ENCODE measurements at places on chromosomes 2 and 18. TPM values are rescaled to one million over a fixed set of nuclear protein-coding genes. Genes with fewer than 3 reads are reported as not detected.

The ME2 gene
- 54.6 TPM for total RNA-seq

The KCNF1 gene
- not detected for total RNA-seq

DNA sequence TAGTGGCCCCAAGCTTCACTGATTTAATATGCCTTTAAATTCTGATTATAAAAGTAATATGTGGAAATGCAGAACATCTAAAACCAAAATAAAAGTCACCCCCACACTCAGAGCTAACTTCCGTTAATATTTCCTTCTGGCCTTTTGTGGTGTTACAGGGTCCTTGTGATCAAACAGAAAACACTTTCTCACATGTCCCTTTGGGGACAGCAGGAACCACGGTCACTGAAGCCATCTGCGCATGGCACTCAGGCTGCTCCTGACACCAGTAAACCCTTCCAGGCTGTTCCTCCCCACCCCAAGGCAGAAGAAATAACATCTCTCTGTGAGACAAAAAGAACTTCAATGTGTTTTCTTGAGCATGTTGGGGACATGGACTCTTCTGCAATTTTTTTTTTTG, 25.1 kb upstream of the GPR17 start:
- no peak for DNase-seq
- H3K27ac ChIP-seq: no peak overlapping the region
- no peaks in the 10 kb centered on the region for H3K27me3 ChIP-seq
- H3K36me3 ChIP-seq: no peaks in the 10 kb centered on the region
- H3K4me3 ChIP-seq: no peak overlapping the region

GRCh38 chr2:241947876-241948275, 78.3 kb downstream of the RTP5 start:
- peaks cover 4% of the 10 kb centered on the region for H3K27me3 ChIP-seq
- H3K36me3 ChIP-seq: no peaks in the 10 kb centered on the region
- no peak overlapping the region for H3K4me3 ChIP-seq
- no peak overlapping the region for H3K27ac ChIP-seq

DNA sequence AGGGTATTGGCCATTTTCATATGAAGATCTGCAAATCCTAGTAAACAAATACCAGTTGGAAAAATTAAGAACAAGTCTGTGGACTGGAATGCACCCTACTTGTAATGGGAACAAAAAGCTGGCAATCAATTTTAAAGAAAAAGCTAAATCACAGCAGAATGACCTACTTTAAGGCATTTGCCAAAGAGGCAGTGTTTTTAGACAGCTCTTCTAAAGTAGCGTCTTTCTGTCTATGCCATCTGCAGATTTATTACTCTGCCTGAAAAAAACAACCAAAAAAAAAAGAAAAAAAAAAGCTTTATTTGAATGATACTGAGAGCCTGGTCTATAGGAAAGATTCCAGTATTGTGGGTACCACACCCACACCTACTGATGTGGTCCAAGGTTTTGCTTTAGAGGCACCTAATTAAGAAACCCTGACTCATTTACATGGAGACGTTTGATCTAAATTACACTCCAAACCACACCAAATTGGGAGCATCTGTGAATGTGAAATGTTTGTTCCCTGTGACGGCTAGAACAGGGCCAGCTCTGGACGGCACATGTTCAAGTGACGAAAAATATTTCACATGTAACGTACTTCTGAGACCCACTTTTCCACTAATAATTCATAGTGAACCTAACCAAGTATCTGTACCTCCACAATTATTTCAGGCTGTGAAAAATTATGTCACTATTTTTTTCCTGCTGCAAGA, 597.1 kb downstream of the ARHGAP15 start:
- H3K27me3 ChIP-seq: no peaks in the 10 kb centered on the region
- no peak overlapping the region for H3K27ac ChIP-seq
- no peak overlapping the region for H3K4me3 ChIP-seq
- H3K4me1 ChIP-seq: no peaks in the 10 kb centered on the region

The PPP1R1C gene
- 0.99 TPM for total RNA-seq

The RABL2A gene
- 5.3 TPM for total RNA-seq

DNA sequence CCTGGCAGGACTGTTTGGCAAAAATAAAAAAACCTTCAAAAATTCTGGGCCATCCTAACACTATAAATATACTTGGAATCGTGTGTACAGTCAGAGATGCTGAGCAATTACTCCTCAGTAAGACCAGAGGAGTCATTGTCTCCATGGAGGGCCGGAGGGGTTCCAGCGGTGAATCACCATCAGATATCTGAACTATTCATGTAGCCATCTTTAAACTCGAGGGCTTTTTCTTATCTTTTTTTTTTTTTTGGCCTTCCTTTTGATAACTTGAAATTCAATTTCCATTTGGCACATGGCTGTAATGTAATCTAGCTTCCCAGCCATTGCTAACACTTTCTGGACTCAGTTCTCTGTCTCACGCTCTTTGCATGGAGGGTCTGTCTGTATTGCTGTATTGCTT, 7.4 kb upstream of the FHL2 start:
- no peak overlapping the region for H3K4me3 ChIP-seq
- no peaks in the 10 kb centered on the region for H3K36me3 ChIP-seq
- no peaks in the 10 kb centered on the region for H3K27me3 ChIP-seq
- DNase-seq: no peak
- H3K4me1 ChIP-seq: peaks cover 48% of the 10 kb centered on the region
- H3K27ac ChIP-seq: no peak overlapping the region

- no peaks in the 10 kb centered on the region for H3K36me3 ChIP-seq
- H3K27me3 ChIP-seq: no peaks in the 10 kb centered on the region
- no peak for DNase-seq
- H3K4me3 ChIP-seq: no peak overlapping the region
- H3K4me1 ChIP-seq: no peaks in the 10 kb centered on the region
- no peak overlapping the region for H3K27ac ChIP-seq
Measured at GRCh38 chr2:144343145-144343544, 176.8 kb downstream of the ZEB2 start.

The STK39 gene
- 2.7 TPM for total RNA-seq

- peak overlapping the region; percentile 75 for H3K4me3 ChIP-seq
- H3K36me3 ChIP-seq: no peaks in the 10 kb centered on the region
- H3K4me1 ChIP-seq: peaks cover 89% of the 10 kb centered on the region
- peak overlapping the region; percentile 90 for H3K27ac ChIP-seq
- DNase-seq: peak; percentile 86
- H3K27me3 ChIP-seq: no peaks in the 10 kb centered on the region
Measured at GRCh38 chr2:71466301-71467179, 13.2 kb downstream of the DYSF start.

DNA sequence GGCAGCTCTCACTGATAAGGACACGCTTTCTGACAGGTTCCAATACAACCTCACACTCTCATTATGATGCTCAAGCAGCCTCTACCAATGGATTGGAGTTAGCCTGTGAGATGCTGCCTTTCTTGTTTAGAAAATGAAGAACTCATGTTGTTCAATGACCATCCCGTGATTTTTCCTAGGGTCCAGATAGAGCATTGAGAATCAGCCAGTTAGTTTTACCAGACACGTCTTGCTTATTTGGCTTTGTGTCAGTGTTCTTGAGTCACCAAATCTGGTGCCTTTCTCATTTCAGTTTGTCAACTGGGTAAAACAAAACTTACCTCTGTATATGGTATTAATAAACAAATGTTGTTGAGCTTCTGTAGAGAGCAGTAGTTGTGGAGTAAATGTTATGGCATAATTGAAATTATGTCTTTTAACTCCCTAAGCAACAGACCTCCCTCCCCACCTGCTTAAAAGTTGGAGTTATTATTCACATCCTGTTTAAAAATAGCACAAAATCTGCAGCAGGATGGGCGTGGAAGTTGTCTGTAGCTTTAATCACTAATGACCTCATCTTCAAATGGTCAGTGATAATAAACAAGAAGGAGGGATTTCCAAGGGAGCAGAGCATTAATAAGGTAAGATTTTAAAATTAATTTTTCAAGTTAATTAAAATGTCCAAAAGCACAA, 167.3 kb downstream of the HRH4 start:
- no peaks in the 10 kb centered on the region for H3K36me3 ChIP-seq
- no peaks in the 10 kb centered on the region for H3K4me1 ChIP-seq
- H3K27me3 ChIP-seq: no peaks in the 10 kb centered on the region
- no peak for DNase-seq
- no peak overlapping the region for H3K27ac ChIP-seq

GRCh38 chr2:104312684-104313083, 541.2 kb upstream of the POU3F3 start:
- H3K4me3 ChIP-seq: no peak overlapping the region
- H3K4me1 ChIP-seq: no peaks in the 10 kb centered on the region
- DNase-seq: no peak
- H3K36me3 ChIP-seq: no peaks in the 10 kb centered on the region
- no peaks in the 10 kb centered on the region for H3K27me3 ChIP-seq
- no peak overlapping the region for H3K27ac ChIP-seq

- peak; percentile 36 for DNase-seq
- H3K27me3 ChIP-seq: no peaks in the 10 kb centered on the region
- no peak overlapping the region for H3K27ac ChIP-seq
Measured at GRCh38 chr2:68284896-68285295, 32.6 kb upstream of the PPP3R1 start.

- no peak overlapping the region for H3K4me3 ChIP-seq
- no peak for DNase-seq
- no peaks in the 10 kb centered on the region for H3K36me3 ChIP-seq
- H3K4me1 ChIP-seq: no peaks in the 10 kb centered on the region
Measured at GRCh38 chr18:8208716-8209115, 400.5 kb upstream of the RAB12 start.

- peaks cover 100% of the 10 kb centered on the region for H3K36me3 ChIP-seq
- no peaks in the 10 kb centered on the region for H3K4me1 ChIP-seq
Measured at GRCh38 chr2:86143307-86143706, 37.3 kb downstream of the PTCD3 start.

The CTAGE1 gene
- total RNA-seq: not detected

The TMEM214 gene
- 33.8 TPM for total RNA-seq

GRCh38 chr18:54003195-54003594, 221.3 kb downstream of the MBD2 start:
- no peaks in the 10 kb centered on the region for H3K27me3 ChIP-seq
- no peaks in the 10 kb centered on the region for H3K4me1 ChIP-seq
- no peak overlapping the region for H3K4me3 ChIP-seq

- no peak overlapping the region for H3K27ac ChIP-seq
- no peak for DNase-seq
- H3K36me3 ChIP-seq: no peaks in the 10 kb centered on the region
Measured at GRCh38 chr2:170639635-170640034, 75.5 kb upstream of the SP5 start.

- H3K4me3 ChIP-seq: no peak overlapping the region
- no peak for DNase-seq
- H3K27me3 ChIP-seq: no peaks in the 10 kb centered on the region
- H3K36me3 ChIP-seq: no peaks in the 10 kb centered on the region
Measured at GRCh38 chr2:44001716-44002115, 5.9 kb upstream of the LRPPRC start.

The OSBPL6 gene
- 147 TPM for total RNA-seq

The GPR39 gene
- total RNA-seq: not detected

The TDRD15 gene
- not detected for total RNA-seq

DNA sequence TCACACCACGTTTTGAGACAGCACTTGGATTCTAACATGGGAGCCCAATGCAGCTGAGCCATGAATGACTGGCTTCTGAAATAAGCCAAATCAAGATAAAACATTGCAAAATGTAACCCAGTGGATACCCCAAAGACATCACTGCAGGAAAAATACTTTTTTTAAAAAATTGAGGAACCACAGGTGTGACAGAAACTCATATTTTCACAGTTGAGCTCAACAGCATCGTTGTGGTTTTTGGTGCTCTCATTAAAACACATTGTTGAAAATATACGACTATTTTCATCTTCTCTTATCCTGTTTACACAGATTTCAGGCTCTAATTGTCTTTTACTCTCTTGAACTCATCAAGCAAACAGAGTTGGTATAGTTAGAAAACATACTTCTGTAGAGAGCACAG, 429.3 kb upstream of the VRK2 start:
- no peaks in the 10 kb centered on the region for H3K4me1 ChIP-seq
- H3K27me3 ChIP-seq: no peaks in the 10 kb centered on the region
- H3K4me3 ChIP-seq: no peak overlapping the region
- H3K27ac ChIP-seq: no peak overlapping the region
- H3K36me3 ChIP-seq: no peaks in the 10 kb centered on the region
- DNase-seq: no peak

DNA sequence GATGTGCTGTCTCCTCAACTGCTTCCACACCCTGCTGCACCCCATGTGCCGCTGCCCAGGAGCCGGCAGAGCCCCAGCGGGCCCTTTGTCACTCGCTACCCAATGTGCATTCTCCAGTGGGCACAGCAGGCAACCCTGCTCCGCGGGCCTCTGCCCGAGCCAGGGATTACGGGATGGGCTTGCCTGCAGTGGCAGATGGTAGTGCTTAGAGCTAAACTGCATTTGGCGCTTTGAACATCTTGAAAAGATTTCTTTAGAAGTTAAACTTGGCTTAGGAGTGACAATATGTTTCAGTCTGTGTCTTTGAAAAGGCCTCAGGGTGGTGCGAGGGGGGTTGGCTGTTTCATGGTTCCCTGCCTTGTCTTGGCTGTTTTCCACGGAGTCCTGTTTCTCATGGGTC, 84.0 kb upstream of the BOD1L2 start:
- no peak overlapping the region for H3K4me3 ChIP-seq
- DNase-seq: no peak
- no peak overlapping the region for H3K27ac ChIP-seq
- H3K36me3 ChIP-seq: no peaks in the 10 kb centered on the region
- no peaks in the 10 kb centered on the region for H3K4me1 ChIP-seq

- H3K27ac ChIP-seq: no peak overlapping the region
- no peaks in the 10 kb centered on the region for H3K27me3 ChIP-seq
- no peak overlapping the region for H3K4me3 ChIP-seq
- H3K36me3 ChIP-seq: no peaks in the 10 kb centered on the region
- no peaks in the 10 kb centered on the region for H3K4me1 ChIP-seq
Measured at GRCh38 chr2:72051971-72052505, 95.6 kb downstream of the CYP26B1 start.

GRCh38 chr2:144233733-144234541, 286.0 kb downstream of the ZEB2 start:
- H3K36me3 ChIP-seq: no peaks in the 10 kb centered on the region
- H3K27ac ChIP-seq: no peak overlapping the region
- no peaks in the 10 kb centered on the region for H3K27me3 ChIP-seq
- no peak for DNase-seq
- no peak overlapping the region for H3K4me3 ChIP-seq
- no peaks in the 10 kb centered on the region for H3K4me1 ChIP-seq

- H3K27me3 ChIP-seq: no peaks in the 10 kb centered on the region
- H3K27ac ChIP-seq: no peak overlapping the region
- DNase-seq: no peak
- H3K4me1 ChIP-seq: peaks cover 7% of the 10 kb centered on the region
- H3K4me3 ChIP-seq: no peak overlapping the region
Measured at GRCh38 chr2:179533875-179534274, 269.2 kb upstream of the SESTD1 start.
